HepG2 (cell line): ENCODE measurements at places on chromosomes 2 and 18. TPM values are rescaled to one million over a fixed set of nuclear protein-coding genes. Genes with fewer than 3 reads are reported as not detected.
A peak's percentile ranks its signal among the peaks of the same experiment; 100 is the strongest.

DNA sequence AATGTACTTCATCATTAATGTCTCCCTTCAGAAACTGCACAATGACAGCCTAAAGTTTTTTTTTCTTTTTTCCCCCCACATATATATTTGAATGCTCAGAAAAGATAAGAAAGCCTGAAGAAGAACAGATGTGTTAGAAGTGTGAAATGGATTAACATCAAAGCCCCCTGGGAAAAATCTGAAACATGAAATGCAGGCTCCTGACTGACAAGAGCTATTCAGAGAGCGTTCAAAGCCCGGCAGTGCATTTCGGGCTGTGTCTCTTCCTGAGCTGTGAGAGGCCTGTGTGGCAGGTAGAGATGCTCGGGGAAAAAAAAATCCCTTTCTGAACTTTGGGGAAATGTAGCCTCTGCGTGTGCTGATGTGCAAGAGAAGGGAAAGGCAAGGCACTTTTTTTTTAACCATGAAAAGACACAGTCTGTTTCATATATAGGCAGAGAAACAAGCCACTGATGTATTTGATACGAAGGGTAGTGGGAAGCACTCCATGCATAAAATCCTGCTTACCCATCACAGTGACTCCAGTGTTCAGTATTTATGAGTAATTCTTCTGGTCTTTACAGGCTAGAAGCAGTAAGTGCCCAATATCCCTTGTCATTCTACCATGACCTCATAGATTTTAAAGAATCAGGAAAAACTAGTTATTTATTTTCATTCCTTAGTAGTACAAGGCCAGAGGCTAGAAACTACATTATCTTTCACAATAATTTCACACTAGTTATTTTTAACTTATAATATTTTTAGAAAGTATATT is 1574.2 kb upstream of the PIK3C3 start:
- no peak for DNase-seq

GRCh38 chr2:211957799-211958198 is 580.8 kb downstream of the ERBB4 start:
- no peak for DNase-seq

DNA sequence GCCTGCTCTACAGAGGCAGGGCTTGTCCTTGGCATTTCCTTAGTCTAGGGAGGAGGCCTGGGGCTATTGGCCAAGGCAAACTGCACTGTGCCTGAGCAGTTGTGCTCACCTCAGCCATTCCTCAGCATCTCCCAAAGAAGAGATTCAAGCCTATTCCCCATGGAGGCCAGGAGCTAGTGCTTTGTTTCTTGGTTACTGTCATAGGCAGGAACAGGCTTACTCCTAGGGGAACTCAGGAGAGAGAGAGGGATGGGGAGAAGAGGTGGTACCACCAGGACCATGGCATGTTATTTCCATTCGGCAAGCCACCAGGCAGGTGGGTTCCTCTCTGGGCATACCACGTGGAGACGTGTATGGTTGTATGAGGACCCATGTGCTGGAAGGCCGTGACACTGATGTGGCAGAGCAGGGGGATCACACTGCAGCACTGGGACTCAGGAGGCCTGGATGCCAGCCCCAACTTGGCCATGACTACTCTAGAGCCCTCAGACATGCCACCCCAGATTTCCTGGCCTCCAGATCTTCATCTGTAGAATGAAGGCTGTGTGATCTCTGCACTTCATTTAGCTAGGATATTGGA is 233.7 kb downstream of the LOXHD1 start:
- no peak for DNase-seq

GRCh38 chr2:201538025-201538424 is 86.5 kb downstream of the STRADB start:
- DNase-seq = no peak

DNA sequence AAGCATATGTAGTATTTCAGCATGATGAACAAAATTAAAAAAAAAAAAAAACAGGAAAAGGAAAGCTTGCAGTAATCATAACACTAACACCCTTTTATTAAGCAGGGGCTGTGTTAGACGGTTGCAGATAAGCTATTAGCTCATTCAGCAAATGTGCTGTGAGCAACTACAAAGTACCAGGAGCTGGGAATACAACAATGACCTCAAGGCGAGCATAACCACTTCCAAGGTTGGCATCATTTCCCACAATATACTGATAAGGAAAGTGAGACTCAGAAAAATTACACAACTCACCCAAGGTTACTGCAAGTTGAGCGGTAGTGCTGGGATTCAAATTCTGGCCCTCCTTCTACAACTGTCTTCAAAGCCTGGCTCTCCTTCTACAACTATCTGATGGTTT is 38.2 kb upstream of the ACTR3 start:
- no peak for DNase-seq

DNA sequence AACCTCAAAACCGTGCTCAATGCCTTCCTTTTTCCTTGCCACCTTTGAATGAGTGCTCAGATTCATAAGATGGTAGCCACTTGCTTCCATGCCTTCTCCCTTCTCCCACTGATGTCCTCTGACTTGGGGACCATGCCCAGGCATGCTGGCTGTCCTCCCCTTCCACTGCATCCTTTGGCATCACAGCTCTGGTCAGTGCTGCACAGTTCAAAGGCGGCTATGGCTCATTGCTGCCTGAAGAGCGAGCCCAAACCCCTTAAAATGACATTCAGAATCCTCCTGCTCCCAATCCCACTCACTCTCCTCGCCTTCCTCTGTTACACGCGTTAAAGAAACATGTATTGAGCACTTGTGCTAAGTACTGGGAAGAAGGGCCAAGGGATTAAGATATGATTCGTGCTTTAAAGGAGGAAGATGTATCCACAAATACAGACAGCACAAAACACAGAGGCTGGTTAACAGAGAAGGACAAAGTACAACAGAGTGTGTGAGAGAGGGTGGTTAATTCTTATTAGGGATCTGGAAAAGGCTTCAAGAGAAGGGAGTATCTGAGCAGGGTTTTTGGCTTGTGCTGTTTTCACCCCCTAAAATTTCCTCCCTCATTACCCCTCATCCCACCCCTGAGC is 81.8 kb downstream of the CERKL start:
- no peak for DNase-seq

DNA sequence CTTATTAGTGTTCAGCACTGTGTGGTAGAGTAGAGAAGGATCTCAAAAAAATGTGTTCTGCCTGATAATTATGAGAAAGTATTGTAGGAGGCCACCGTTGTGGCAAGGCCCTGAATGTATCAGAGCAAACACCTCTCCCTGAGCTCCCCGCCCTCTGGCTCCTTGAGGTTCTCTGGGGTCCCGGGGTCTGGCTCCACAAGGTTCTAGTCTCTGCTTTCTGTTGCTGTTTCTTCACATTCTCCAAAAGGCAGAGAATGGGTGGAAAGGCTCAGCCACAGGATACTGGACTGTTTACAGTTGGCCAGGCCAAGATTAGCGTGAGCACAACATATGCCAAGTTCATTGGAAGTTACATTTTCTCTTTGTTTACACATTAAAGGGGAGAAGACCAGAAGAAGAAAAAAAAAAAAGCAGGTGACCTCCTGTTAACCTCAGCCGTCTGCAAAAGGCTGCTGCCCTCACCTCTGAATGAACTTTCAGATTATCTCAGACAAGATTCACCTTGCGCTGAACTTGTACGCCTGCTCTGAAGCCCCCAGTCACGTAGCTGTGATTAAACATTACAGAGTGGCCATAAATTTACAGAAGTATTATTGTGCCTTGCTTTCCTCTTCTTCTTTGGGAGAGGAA is 56.6 kb upstream of the CYP26B1 start:
- DNase-seq = peak; percentile 52

DNA sequence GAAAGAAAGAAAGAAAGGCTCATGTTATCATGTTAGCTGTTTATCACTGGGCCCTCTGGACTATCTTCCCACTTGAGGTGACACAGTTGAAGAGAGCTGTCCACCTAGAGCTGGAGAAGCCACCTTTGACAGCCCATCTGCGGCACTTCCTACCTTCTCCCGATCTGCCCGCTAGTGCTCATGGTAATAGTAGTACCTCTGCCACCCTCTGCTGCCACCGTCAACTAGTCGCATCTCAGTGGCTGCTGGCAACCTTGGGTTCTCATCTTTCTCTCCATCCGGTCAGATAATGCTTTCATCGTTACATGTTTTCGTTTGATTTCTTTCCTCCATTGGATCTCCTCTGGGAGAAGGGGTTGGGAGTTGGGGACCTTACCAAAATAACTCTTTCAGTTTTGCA is 63.2 kb upstream of the COPS8 start:
- no peak for DNase-seq

DNA sequence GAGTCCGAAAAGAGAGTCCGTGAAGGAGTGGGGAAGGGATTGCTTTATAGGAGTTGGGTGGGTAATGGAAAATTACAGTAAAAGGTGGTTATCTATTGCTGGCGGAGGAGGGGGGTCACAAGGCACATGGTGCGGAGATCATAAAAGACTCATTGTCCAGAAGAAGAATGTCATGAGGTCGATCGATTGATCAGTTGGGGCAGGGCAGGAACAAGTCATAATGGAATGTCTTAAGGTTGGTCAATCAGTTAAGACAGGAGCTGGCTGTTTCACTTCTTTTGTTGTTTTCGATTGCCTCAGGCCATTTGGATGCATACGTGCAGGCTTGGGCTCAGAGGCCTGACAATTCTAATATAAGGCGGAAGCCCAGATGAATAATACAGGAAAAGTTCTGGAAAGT is 473.0 kb upstream of the TNP1 start:
- DNase-seq = peak; percentile 52

- no peak for DNase-seq
Measured at GRCh38 chr2:27007416-27008374, 25.1 kb upstream of the TMEM214 start.

DNA sequence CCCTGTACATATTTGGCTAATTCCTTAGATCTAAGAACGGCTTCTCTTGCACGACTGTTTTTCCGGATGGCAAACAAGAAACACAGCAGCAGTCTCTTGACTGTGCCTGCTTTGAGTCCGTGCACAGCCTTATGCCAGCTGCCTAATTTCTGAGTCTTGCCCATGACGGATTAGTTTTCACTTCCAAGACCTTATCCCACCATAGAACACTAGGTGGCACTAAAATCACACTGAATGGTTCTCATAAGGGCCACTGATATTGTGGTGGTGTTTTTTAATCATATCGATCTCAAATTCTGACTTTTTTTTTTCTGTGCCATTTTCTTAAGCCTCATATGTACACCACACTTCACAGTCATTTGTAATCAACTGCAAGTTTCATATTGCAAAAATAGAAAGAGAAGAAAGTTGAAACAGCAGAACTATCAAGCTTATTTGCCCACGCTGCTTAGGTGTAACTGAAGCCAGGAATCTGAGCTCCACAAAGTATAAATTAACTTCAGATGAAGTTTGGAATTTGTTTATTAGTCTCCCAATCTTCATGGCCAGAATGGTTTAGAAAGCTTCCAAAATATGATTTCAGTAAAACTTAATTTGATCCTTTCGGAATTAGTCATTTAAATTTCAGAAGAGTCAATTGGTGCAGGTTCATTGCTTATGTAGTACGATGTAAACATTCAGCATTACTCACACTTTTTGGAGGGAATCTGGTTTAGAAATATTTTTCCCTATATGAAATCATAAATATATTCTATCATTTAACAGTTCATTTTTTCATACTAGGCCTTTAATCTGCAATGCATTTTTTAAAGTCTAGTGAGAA is 45.5 kb upstream of the SCN7A start:
- DNase-seq = peak; percentile 64

GRCh38 chr2:193847991-193848390 is 1653.3 kb upstream of the TMEFF2 start:
- DNase-seq = no peak

DNA sequence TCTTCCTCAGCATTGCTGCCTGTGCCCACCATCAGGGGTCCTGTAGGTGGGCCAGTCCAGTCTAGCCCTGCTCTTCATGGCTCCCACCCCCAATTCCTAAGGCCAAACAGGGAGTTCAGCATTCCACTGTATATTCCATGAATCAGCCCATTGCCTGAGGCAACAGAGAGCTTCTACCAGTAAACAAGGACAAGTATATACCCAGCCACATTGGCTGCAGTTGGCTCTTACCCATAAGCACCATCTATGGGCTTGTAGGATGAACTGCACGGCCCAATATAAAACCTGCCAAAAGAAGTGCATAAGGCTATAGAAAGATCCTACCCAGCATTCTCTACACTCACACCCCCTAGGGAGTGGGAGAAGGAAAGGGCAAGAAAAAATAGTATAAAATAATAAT is 95.1 kb upstream of the SALL3 start:
- DNase-seq = no peak

Gene TWSG1
- 8.0 and 9.4 TPM in 2 replicates for total RNA-seq

Gene DSC2
- 19.6 and 24.9 TPM in 2 replicates for total RNA-seq

Gene CPLX4
- total RNA-seq = not detected in 2 replicates

Gene TRIM43
- total RNA-seq = not detected in 2 replicates
